ENCODE measurements at places on chromosomes 4 and X.

GRCh38 chr4:24683116-24683515 lies 98.8 kb upstream of the DHX15 start:
- DNase-seq: no peak

DNA sequence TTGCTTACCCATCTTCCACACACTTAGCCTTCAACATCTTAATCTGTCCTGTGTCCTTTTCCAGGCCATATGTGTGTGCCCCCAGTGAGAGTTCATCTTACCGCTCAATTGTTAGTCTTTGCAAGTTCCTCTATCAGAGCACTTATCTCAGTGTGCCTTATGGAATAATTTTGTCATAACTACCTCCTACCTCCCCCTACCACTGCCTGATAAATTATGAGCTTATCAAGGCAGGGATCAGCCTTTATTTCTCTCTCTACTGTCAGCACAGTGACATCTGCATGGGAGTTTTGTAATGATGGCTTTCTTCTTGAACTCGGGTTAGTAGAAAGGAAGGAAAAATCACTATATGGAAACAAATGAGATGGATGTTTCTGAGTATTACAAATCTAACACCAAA lies 53.2 kb downstream of the MTM1 start:
- no peak for DNase-seq

- DNase-seq: no peak
Observed at GRCh38 chr4:23860919-23861318, 28.9 kb downstream of the PPARGC1A start.

DNA sequence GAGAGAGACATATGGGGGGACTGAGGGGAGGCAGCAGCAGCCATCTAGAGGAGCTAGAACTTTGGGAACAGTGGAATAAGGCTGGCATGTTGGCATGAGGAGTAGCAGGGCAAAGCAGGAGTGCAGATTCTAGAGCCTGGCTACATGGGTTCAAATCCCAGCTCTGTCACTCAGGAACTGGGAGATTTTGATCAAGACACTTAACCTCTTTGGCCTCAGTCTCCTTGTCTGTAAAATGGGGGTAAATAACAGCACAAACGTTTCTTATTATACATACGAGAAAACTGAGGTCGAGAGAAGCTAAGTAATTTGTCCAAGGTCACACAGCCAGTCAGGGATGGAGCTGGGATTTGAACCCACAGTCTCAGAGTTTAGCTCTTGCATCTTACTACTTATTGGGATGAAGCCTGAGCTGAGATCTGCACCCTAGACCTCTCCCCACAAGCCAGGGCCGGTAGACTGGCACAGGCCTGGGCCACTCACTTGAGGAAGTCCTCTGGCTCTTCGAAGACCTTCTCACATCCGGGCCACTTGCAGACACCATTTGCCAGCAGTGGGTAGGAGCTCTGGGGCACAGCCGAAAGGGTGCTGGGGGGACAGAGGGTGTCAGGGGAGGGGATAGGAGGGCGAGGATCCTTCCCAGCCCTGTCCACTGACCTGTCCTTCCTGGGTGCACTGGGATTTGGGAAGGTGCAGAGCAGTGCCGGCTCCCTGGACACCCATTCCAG lies 8.1 kb downstream of the FOXP3 start:
- DNase-seq: no peak

GRCh38 chrX:20461576-20461975 lies 194.9 kb upstream of the RPS6KA3 start:
- DNase-seq: no peak

DNA sequence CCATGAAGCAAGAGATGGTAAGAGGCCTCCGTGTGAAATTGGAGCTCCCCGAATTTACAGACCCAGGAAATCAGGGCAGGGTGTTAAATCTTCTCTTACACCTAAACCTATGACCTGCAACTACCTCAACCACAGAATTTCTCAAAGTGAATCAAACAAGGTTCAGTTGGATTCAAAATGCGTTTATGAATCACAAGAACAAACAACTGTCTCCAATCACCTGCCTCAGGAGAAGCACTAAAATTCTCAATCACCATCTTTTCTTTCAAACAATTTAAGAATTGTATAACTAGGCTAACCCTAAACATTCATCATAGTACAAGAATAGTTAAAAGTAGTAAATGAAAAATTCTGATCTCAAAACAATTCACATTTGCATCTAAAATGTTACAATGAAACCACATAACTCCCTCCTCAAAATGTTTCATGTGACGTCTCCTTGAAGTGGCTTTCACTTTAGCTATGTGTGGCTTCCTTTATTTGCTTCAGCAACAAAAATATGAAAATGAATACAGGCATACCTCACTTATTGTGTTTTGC lies 19.2 kb downstream of the PPP3CA start:
- DNase-seq: no peak

DNA sequence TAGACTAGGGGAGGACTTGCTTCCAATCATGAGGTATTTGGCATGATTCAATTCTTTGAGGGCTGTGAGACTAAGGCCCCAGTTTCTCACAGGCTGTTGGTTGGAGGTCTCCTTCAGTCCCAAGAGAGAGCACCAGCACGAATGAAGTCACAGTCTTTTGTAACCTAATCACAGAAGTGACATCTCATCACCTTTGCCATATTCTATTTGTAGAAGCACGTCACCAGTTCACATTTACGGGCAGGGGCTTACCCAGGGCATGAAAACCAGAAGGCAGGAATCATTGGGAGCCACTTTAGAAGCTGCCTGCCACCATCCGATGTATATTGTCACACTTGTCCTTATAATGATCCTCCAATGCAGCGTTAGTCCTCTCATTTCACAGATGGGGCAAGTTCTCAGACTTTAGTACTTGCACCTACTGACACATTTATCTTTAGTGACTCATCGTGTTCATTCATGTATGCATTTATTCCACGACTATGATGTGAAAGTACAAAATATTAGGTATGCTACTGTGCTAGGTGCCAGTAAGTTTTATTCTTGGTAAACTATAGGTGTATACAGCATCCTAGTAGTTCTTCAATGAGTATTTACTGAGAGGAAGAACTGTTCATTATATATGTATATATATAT lies 163.8 kb upstream of the PGRMC2 start:
- no peak for DNase-seq

DNA sequence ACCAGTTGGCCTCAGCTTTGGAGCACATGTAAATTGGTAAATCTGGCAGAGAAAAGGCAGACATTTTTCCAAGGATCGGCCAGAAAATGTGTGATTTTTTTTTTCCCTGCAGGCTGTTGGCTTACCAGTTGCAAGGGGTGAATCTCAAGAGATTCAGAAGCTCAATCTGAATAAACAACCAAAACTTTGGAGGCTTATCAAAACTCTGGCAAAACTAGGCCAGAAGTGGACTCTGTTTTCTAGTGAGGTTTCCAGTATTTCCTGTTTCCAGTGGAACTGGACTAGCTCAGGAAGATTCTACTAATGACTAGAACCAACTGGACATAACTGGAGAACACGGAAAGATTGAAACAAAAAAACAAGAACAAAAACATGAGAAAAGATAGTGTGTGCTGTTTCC lies 191.3 kb downstream of the SMIM20 start:
- no peak for DNase-seq

GRCh38 chrX:96361844-96362243 lies 322.8 kb upstream of the DIAPH2 start:
- no peak for DNase-seq

DNA sequence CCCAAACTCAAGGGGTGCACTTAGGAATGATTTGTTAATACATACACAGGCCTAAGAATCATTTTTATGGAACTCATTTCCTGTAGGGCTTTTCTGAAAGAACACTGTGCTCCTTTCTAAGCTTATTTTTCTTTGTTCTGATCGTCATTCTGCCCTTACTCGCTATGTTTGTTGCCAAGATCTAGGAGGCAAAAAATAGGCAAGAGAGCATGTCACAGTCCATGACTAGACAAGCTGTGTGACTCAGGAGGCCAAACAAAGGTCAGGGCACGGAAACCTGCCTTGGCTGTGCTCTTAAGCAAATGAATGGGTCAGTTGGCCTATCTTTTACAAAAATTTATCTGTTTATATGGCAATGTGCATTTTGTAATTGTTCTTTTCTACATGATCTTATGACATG lies 42.5 kb upstream of the C1GALT1C1 start:
- DNase-seq: no peak

DNA sequence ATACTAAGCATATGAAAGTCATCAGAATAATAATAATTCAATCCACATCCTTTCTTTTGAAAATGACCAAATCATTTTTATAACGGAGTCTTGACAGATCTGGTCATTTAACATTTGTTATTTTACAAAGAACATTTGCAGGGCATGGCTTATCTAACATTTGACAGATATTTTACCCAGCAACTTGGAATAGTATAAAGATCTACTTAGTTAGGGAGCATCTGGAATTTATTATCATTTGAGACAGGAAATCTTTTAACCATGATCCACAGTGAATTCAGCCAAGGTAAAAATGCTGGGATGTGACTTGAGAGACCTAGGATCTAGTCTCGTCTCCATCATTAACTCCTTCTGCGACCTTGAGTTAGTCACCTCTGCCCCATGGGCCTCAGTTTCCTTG lies 22.4 kb downstream of the STARD8 start:
- no peak for DNase-seq

GRCh38 chr4:181528570-181529184 lies 714.5 kb upstream of the TENM3 start:
- DNase-seq: no peak

DNA sequence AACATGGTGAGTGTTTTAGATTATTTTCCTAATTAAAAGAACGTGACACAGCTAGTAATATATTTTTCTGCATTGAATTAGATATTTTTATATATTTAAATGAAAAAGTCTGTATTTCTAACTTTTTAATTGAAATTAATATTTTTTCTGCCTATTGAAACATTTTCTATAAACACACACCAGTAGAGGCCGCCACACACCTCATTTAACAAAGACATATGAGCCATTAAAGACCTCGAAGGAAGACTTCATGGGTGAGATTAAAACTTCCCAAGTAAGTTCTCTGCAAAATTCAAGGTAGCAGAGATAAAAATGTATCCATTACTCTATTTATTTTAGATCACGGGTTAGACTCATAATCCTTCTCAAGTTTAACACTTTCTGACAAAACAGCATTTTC lies 8.3 kb downstream of the SLITRK2 start:
- no peak for DNase-seq

GRCh38 chr4:70488748-70489147 lies 16.8 kb downstream of the MUC7 start:
- DNase-seq: no peak

DNA sequence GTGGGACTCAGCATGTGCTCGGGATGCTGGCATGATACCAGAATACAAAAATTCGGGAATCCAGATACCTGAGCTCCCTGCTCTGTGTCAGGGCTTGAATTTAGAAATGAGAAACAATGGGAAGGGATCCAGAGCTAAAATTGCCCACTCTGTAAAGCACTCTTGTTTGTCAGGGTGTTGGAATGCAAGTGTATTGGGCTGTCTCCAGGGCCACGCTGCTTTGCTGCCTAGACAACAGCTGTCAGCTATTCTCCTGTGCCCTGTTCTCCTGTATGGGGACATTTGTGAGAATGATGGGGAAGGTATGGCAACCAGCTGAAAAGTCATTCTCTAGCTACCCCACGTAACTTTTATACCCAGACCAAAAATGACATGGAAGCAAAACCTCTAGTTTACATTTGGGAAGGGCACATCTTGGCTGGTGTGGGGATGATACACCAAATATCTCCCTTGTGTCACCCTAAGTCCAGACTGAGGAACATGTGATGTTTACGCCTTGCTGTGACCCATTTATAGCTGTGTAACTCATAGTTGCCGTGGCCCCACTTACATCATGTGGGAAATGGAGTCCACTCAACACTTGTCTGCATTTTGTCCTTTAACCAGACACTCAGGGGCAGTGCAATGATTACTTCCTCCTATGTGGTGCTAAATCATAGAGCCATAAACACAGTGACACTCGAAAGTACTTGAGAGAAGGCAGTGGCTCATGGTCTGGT lies 46.6 kb downstream of the SMPX start:
- DNase-seq: no peak

DNA sequence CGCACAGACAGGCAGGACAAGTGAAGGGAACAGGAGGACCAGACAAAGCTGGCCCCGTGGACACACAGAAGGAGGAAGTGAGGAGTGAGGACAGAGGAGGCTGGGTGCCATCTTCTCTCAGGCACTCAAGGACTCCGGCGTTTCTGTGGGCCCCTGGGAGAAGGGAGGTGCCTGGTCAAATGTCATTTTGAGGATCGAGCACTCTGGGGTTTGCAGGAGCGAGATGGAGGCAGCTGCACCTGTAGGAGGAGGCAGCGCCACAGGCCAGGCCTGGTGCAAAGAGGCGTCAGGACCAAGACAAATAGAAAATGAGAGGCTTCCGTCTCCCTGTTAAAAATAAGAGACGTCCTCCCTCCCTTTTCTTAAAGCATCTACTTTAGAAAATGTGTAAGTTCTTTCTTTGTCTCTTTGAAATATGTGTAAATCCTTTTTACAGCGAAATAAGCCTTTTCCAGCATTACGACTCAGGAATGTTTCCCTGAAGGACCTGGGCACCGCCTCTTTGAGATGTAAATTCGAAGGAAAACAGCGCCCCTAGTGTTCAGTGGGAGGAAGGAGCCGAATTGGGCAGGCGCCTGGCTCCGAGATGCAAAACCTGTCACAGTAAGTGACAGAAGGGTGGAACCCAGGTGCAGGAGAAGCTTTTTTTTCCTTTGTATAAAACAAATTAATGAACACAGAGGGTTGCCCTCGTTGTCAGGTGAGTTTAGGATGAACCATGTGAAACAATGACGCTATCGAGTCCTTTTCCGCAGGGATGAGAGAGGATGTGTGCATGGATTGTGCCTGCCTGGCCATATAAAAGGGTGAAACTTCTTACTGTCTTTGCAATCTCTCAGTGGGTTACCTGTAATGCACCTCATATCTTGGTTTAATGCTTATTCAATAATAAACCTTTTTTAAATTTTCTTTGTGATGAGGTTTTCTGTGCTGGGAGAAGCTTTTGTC lies 1.4 kb upstream of the C4orf50 start:
- no peak for DNase-seq

GRCh38 chr4:69070590-69070989 lies 25.7 kb upstream of the UGT2B7 start:
- DNase-seq: no peak

DNA sequence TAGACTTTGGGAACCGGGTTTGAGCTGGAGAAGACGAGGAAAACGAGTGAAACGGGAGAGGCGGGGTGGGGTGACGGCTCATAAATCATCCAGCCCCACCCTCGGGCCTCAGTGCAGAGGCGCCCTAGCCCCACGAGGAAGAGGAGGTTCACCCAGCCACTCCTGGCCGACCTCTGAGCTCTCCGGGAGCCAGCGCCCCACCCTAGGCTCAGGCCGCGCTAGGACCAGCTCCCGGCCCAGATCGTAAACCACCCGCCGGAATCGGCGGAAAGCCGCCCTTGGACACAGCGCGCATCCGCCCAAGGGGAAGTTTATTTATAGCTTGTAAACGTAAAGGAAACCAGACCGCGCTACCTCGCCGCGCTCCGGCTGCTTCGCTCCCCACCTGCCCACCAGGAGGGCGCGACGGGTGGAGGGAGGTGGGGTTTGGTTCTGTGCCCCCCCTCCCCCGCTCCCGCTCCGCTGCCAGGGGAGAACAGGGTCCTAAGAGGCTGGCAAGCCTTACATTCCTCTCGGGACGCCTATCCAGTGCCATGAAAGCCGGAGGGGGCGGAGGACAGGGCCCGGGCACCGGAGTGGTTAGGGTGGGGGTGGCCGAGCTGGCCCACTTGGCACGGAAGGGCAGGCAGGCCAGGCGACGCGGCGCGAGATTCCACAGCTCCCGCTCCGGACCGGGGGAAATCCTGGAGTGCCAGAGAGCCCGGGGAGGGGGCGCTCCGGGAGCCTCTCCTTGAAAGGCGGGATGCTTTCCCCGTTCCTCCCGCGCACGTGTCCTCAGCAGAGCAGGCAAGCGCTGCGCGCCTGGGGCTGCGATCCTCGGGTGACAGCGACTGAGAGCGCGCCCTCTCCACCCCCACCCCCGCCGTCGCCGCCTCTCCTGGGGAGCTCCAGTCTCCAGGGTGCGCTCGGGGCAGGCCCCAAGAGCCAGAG lies 84.2 kb downstream of the BCOR start:
- peak; percentile 82 for DNase-seq

All from coronary artery (tissue), 2 donors.